HCT116 (cell line): ENCODE measurements at places on chromosomes 6 and 20. TPM values are rescaled to one million over a fixed set of nuclear protein-coding genes. Genes with fewer than 3 reads are reported as not detected.

Gene TREML4
- not detected for total RNA-seq

Gene GCLC
- total RNA-seq, result 72.0 TPM

- DNase-seq, result no peak
These were observed 28.6 kb upstream of the YWHAB start for GRCh38 chr20:44856856-44857448.

GRCh38 chr6:90701146-90701781 is 114.4 kb upstream of the MAP3K7 start:
- DNase-seq, result no peak

DNA sequence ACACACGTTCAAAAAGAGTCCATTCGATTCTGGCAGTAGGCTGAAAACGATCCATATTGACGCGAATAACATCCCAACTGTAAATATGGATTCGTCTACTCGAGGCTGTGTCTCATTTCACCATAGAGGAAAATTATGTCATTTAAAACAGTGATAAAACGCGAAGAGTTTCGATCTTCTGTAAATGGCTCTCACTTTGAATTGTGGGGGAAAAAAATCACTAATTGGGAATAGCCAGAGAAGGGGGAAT is 845 bp upstream of the MARCKS start:
- no peak for DNase-seq

- no peak for DNase-seq
These were observed 24.6 kb upstream of the CTNNBL1 start for GRCh38 chr20:37669062-37669772.

DNA sequence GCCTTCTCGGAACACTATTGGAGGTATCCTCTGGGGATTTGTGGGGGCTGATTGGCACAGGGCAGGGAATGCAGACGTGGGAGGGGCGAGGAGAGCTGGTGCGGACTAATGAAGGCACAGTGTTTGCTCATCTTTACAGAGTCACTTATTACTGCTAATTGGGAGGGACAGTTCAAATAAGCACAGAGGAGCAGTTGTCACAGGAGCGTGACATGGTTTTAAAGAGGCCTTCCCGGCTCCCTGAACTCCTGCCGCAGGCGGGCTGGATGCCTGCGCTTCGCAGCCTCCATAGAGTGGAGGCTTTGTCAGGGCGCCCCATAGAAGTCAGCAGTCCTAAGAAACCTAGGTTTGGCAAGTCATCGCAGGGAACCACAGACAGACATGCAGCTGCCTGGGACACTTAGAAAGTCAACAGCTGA is 149.6 kb downstream of the LINC00237 start:
- DNase-seq, result no peak

- no peak for DNase-seq
These were observed 1.7 kb downstream of the UBE2V1 start for GRCh38 chr20:50111120-50111828.
